ENCODE measurements at places on chromosomes 5 and 9.

DNA sequence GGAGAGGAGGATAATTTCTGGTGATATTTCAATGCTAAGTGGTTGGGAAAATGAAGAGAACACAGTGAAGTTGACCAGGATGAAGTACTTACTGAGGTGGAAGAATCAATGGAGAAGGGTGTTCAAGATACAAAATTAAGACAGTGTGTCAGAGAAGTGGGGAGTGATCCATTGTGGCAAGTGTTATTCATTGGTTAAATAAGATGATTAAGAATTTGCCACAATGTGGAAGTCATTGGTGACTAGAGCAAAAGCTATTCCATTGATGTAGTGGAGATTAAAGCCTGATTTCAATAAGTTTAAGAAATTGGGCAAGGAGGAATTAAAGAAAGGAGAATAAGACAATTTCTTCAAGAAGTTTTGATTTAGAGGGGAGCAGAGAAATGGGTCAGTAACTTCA, 118.9 kb downstream of the GHR start:
- DNase-seq: no peak

- DNase-seq: peak; percentile 58
Measured at GRCh38 chr9:129834489-129835127, 467 bp downstream of the C9orf78 start.

DNA sequence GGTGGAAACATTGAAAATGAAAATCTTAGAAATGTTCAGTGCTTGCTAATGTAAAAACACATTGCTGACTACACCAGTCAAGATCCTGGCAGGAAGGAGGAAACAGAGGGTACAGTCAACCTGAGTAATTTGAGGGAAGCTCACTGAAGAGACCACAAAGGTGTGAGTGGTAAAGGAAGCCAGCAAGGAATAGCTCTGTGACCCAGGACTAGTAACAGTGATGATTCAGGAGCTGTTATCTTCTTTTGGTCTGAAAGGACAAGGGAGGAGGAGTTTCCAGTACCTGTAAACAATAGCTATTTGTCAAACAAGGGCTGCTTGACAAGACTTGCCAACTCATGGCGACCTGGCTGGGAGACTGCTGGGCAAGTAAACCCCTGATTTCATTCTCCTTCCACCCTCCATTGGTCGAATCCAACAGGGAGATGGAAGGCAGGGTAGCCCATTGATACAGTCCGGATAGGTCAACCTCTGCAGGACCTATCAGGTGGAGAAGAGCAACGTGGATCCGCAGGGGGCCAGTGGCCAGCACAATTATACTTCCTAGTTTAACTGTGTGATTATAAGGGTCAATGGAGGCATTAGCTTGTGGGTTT, 68.1 kb downstream of the MAMDC2 start:
- DNase-seq: peak; percentile 51

DNA sequence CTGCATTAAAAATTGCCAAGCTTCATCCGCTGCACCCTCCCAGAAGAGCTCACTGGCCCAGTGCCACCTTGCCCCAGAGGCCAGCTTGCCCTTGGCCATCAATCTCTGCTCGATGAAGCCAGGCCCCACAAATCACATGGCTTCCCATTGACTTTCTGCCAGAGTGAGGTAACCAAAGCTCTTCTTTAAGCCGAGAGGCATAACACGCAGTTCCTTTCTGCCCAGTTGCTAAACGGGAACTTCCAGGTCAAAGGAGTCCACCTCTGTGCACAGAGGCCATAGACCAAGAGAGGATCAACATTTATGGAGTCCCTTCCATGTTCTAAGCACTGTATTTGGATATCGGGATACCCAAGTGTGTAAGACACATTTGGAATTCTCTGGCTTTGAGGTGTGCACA, 208.8 kb downstream of the KIF4B start:
- no peak for DNase-seq

GRCh38 chr9:94668928-94669729, 29.8 kb upstream of the FBP1 start:
- peak; percentile 83 for DNase-seq

- no peak for DNase-seq
Measured at GRCh38 chr9:99947395-99947794, 40.9 kb downstream of the STX17 start.

DNA sequence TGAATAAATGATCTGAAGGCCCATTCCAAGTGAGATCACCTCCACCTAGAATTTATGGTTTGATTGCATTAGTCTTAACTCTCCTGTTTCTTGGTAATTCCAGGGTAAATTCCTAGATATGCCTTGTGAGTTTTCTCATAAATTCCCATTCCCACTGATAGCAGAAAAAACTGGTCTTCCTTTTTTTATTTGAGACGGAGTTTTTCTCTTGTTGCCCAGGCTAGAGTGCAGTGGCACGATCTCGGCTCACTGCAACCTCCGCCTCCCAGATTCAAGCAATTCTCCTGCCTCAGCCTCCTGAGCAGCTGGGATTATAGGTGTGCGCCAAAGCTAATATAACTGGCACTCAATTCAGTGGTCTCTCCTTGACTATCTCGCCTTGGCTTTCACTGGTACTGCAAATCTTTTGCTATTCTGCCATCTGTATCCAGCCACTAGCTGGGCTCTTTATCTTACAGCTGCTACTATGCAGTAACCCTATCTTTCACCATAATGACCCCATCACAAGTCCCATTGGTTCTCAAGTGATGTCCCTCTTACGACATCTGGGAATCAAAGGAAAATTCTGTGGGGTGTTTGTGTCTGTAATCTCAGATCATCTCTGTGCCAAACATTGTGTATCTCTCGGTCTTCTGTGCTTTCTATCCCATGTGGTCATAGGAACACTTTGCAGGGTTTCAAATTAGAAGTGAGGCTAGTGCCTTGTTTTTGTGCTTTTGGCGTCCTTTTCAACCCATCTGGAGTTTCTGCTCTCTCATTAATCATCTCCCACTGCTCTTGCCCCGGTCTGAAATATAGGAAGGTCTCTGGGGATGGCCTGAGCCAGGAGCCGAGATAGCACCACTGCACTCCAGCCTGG, 14.4 kb downstream of the HNRNPK start:
- DNase-seq: peak; percentile 56

- no peak for DNase-seq
Measured at GRCh38 chr9:113179839-113180238, 29.0 kb downstream of the SLC31A2 start.

DNA sequence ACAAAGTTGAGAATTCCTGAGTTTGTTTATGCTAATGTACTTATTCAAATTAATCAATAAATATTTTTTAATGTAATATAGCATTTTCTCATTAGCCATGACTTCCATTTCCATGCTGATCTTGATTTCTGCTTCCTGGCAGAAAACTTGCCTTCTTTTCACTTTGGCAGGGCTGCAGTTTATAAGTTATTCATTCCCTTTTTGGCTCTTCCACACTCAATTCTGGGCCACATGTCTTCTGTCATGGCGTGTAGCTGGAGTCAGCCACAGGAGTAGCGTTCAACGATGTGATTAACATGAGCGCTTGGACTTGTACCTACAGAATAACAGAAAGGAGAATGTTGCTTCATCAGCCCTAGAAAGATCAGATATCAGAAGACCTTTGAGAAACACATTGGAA, 172.9 kb downstream of the CFAP90 start:
- no peak for DNase-seq

- DNase-seq: no peak
Measured at GRCh38 chr5:55713871-55714270, 1.7 kb upstream of the SLC38A9 start.

DNA sequence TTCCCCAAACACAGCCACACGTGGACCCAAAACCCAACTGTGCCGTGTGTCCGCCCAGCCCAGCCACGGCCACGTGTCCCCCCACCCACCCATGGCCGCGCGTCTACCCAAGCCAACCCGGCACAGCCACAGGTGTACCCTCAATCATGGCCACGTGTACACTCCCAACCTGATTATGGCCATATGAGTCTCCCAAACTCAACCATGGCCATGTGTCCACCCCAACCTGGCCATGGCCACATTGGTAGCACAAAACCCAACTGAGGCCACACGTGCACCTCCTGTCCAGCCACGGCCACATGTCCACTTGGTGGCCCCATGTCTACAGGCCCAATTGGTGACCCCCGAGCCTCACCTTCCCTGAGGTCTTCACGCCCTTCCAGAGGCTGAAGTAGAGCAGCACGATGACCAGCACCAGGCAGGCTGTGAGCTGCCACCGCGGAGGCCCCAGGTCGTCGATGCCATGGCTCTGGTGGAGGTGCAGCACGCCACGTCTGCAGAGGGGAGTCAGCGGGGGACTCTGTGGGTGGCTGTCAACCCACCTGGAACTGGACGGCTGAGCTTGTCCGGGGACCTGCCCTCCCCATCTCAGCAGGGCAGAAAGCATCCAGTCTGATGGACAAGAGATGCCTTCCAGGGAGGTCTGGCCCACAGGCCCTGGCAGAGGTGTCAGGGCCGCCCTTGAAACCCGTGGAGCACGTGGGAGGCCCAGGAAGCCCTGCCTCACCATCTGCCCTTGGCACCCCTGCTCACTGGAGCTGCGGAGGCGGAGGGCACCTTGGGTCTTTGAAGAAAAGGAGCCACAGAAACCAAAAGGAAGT, 23.5 kb downstream of the SLC6A3 start:
- DNase-seq: no peak

DNA sequence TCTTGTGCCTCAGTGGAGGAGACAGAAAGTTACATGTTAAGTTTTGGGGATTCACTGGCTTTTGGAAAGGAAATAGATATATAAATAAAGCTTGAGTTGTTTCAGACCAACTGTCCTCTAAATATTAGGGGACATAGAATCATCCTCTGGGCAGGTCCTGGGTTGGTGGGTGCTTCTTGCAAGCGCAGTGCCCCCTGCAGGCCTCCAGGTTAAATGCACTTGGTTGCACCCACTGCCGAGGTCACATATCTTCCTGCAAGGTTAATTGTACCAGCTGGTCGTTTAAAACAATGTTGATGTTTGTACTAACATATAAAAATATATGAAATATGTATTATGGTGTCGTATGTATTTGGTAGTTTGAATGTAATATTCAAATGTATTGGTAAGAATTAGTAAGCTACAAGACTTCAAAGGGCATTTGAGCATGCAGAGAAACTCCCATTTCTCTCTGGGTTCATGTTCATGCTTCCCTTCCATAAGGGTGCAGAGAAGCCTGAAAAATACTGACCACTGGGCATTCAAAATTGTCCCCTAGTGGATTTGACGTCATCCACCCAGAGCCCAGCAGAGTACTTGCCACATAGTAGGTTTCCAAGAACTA, 87.0 kb downstream of the ZNF618 start:
- DNase-seq: peak; percentile 65

DNA sequence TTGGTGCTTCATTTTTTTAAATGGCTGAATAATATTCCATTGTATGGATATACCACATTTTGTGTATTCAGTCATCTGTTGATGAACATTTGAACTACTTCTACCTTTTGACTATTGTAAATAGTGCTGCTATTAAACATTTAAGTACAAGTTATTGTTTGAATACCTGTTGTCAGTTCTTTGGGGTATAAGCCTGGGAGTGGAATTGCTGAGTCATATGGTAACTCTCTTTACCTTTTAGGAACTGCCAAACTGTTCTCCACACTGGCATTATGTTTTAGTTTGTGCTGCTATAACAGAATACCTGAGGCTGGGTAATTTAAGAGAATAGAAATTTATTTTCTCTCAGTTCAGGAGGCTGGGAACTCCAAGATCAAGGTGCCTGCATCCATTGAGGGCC, 15.7 kb upstream of the PDE8B start:
- no peak for DNase-seq

DNA sequence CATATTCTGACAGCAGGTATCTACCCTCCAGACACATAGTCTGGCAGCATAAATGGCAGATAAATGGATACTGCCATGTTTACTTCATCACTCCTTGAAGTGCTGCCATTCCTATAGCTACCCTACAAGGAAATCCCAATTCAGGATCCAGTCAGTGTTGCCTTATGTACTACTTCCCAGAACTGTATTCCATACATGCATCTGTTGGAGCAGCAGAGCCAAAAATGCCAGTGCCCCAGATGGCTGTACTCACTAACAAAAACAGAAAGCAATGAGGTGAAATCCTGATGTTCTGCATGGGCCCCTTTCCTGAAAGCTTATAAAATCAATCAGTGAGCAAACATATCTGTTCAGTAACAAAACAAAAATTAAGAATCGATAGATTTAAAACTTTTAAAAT, 490.0 kb upstream of the COX7C start:
- DNase-seq: no peak

GRCh38 chr5:3428334-3428733, 167.3 kb upstream of the IRX1 start:
- DNase-seq: no peak

- DNase-seq: no peak
Measured at GRCh38 chr9:18564018-18564880, 90.3 kb downstream of the ADAMTSL1 start.

DNA sequence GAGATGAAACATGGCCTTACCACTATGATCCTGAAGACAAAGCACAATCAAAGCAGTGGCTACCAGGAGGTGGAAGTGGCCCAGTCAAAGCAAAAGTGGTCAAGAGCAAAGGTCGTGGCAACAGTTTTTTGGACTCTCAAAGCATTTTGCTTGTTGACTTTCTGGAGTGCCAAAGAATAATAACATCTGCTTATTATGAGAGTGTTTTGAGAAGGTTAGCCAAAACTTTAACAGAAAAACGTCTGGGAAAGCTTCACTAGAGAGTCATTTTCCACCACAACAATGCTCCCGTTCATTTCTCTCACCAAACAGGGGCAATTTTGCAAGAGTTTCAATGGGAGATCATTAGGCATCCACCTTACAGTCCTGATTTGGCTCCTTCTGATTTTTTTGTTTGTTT, 33.6 kb upstream of the MAMDC2 start:
- no peak for DNase-seq
